ENCODE measurements at places on chromosomes 12 and 14.

- no peak for DNase-seq
Measured at GRCh38 chr12:128956755-128957154, 103.5 kb downstream of the GLT1D1 start.

GRCh38 chr12:1883513-1883912 lies 34.9 kb downstream of the CACNA2D4 start:
- no peak for DNase-seq

- no peak for DNase-seq
Measured at GRCh38 chr14:20866194-20866593, 25.0 kb upstream of the RNASE3 start.

GRCh38 chr12:92370828-92371227 lies 225.2 kb upstream of the BTG1 start:
- no peak for DNase-seq

GRCh38 chr12:30980955-30981662 lies 54.6 kb downstream of the TSPAN11 start:
- no peak for DNase-seq

- no peak for DNase-seq
Measured at GRCh38 chr12:55957106-55957859, 8.6 kb downstream of the PMEL start.

GRCh38 chr14:100031506-100032281 lies 33.5 kb upstream of the EVL start:
- DNase-seq, result no peak

DNA sequence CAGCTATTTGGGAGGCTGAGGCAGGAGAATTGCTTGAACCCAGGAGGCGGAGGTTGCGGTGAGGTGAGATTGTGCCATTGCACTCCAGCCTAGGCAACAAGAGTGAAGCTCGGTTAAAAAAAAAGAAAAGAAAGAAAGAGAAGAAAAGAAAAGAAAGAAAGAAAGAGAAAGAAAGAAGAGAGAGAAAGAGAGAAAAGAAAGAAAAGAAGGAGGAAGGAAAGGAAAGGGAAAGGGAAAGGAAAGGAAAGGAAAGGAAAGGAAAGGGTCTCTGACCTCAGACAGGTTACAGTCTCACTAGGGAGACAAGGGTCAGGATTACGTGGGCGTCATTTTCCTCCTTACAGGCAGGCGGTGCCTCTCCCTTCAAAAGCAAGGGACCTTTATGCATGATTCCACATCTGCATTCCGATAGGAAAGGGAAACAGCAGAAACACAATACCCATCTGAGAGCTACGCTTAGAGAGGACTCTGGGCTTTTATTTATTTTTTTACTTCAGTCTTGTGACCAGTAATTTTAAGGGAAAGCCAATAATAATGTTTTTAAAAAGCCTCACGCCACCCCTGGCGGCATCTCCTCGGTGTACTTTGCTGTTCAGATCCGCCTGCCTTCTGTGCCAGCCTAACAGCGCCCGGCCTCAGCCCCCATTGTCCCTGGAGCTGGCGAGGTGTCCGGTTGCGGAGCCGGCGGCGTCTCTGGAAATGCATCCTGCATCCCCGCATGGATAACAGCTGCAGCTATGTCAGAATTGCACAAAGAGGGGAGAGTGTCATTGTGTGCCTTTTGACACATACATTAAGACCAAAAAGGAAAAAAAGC lies 945 bp upstream of the HIP1R start:
- DNase-seq, result no peak

- DNase-seq, result no peak
Measured at GRCh38 chr14:76917158-76917596, 91.0 kb downstream of the LRRC74A start.

DNA sequence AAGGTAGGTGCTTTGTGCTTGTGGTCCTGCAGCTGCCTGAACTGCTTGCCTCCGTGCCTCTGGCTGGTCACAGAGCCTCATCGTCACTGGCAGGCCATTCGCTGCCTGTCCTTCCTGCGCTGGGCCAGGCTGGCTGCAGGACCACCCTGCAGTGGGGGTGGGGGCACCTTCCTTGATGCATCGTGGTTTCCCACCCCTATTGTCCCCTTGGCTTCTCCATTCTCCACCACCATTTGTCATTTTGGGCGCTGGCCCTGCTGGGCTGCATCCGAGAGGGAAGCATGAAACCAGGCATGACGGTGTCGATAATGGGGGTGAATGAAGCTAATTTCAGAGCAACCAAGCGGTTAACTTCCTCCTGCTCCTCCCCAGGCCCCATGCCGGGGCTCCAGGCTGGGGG lies 127.7 kb downstream of the NRXN3 start:
- DNase-seq, result no peak

DNA sequence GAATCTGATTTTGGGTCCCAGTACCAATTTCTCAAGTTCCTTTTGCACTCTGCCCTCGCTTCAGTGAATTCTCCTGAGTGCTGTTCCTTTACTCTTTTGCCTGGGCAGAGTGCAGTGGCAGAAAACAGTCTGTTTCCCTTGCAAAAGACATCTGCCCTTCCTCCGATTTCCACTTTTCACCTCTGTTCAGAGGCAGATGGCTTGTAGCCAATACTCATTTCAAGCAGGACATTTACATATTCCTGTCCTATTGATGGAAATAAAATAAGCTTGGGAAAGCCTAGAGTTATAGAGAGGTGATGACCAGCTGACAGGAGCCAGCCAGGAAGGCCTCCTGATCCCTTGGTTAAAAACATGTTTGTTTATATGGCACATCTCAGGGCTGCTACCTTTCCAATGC lies 111.0 kb downstream of the SLC8A3 start:
- DNase-seq, result no peak

- no peak for DNase-seq
Measured at GRCh38 chr14:95500201-95500681, 16.2 kb downstream of the SYNE3 start.

DNA sequence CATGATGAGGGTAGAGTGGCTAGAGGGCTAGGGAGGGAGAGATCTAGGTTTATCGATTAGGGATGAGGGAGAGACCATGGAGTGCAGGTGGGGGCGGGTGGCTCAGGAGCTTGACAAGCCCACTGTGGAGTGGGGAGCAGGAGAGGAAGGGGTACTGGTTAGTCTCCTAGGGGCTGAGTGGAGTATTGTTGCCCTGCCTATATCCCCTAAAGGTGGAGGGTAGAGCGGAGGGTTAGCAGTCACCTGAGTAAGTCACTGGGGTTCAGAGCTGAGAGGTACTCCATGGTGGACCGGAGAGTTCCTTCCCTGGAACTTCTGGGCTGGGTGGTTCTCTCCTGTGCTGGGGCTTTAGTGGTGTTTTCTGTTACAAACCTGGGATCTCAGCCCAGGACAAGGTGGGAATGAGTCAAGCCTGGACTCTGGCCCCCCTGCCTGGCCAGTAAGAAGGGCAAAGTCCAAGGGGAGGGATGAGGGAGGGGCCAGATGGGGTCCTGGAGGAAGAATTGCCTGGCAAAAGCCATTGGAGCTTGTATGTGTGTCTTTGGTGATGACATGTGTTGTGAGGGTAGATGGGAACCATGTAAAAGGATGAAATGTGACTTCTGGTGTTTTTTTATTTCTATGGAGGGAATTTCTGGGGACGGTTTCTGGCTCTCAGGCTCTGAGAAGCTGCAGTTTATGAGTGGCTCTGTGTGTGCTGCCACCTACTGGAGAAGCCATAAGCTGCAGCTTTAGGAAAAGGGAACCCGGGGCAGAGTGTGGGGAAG lies at the start of gene CIDEB:
Gene CIDEB (minus strand): TSS at position 403 of the 767 bp plus-strand sequence. CDS start 119 bp downstream, at position 284.
- DNase-seq, result peak; percentile 75

DNA sequence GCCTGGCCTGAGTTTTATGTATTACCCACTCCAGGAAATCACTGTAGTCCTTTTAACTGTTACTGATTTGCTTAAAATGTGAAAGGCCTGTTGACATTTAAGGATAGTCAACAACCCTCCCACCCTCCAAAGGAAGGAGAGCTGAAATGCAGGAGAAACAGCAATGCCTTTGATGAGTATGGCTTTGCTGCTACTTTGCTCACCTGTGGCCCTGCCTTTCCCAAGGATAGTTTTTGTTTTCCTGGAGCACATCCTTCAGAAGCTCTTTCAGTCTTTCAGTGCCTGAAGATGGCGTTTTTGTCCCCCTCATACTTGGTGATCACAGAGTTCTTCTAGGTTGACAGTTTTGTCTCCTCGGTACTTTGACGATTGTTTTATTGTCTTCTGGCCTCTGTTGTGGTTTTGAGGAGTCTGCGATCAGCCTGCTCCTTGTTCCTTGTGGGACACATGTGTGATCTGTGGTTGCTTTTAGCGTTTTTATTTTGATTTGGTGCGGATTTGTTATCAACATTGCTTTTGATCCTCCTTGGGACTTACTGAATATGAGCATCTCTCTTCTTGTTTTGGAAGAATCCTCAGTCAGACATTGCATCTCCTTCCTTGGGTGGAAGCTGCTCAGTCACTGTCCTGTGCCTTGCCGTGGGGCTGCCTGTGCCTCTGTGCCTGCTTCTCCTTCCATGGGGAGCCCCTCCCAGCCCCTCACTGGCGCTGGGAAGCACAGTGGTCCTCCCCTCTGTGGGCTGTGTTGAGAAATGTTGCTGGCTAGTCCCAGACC lies 17.2 kb downstream of the PACS2 start:
- no peak for DNase-seq

DNA sequence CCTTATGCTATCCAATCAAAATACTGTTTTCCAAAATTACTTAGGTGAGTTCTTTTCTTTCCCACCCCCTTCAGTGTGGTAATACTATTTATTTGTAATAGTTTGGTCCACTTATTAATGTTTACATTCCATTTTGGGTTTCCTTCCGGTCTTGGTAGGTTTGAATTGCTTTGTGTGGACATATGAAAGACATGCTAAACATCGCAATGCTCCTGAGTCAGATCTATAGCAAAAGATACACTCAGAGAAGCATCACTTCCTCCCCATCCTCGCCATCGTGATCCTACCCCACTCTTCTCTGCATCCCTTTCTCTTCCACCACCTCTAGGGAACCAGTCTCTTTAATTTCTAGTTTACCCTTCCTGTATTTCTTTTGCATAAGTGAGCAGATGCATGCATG lies 30.0 kb downstream of the TUNAR start:
- no peak for DNase-seq

GRCh38 chr14:68147303-68147702 lies 327.7 kb downstream of the RAD51B start:
- DNase-seq, result no peak

DNA sequence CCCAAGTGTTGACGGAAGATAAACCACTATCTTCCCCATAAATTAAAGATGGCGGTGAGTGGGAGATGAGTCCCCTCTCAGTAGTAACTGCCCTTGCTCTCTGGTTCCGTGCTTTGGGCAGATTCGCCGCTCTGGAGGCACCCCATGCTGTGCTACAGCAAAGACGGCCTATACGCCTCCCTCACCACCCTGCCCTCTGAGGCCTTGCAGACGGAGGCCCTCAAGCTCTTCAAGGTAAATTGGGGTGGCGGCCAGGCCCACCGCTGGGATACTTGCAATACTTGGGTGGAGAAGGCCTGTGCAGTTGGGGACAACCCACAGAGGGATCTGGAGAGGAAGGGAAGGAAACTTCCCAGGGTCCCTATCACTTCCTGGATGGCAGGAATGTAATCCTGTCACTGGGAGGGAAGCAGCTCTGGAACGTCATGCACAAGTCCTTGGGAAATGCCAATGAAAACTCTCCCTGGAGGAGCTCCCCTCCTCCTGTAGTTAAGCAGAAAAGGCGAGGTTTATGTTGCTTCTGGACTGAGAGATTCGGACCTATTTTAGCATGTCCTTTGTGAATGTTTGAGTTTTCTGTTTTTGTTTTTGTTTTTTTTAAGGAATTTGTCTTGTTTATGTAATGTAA lies 22.8 kb downstream of the PIGH start:
- no peak for DNase-seq

- no peak for DNase-seq
Measured at GRCh38 chr12:48061938-48062719, 43.8 kb downstream of the SENP1 start.

DNA sequence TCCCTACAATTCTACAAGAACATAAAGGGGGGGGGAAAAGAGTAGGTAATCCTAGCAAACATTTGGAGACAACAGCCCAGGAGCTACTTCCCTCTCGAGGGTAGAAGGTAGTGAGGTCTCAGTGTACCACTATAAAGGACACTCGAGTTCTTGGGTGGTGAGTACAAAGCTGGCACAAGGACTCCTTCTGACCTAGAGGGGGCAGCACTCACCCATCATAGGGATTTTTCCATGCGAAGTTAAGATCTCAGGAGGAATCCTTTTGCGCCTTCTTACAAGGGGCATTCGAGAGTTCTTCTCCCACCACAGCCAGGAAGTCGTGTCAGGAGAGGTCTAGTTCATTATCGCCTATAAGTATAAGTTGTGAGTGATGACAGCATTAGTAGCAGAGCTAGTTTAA lies 200.2 kb upstream of the RBM19 start:
- peak; percentile 1 for DNase-seq

GRCh38 chr12:57529831-57530230 lies 7.2 kb downstream of the MBD6 start:
- no peak for DNase-seq

- no peak for DNase-seq
Measured at GRCh38 chr12:54051874-54052437, 1.7 kb upstream of the HOXC4 start.

DNA sequence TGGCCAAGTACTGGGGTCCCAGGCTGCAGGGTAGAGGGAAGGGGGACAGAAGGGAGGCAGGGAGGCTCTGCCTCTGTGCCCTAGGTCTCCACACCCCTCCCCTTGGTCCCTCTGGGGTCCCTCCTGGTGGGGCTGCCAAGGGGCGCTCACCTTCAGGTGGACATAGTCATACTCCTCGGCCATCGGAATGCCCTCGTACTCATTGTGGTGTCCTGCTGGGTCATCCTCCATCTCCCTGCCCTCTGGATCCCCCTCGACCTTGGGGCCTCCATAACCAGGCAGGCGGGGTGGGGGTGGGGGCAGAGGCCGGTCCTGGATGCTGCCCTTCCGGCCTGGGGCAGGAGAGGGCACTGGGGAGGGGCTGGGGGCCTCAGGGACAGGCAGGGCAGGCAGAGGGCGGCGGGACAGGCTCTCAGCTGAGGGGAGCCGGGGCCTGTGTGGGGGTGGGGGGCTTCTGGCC lies 5.8 kb downstream of the EFS start:
- DNase-seq, result no peak

DNA sequence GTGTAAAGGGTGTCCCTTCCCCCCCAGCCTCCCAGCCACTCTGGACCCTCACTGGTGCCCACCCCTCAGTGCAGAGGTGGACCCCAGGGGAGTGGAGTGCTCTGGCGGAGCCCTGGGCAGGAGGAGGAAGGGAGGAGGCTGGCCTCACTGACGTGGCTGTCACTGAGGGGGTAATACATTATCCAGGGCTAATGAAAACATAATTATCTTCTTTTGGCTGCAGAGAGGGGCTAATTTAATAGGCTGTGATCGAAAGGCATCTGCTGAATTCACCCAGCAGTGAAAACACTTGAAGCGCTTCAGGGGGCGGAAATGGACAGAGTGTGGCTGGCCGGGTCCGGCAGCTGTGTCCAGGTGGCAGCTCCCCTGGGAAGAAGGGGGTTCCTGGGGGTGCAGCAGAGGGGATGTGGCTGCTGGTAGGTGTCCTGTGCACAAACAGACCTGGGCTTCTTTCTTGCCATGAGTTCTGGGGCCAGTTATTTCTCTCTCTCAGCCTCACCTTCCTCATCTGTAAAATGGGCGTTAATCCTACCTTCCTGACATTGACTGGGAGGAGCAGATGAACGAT lies 3.7 kb upstream of the NOS1 start:
- DNase-seq, result no peak

GRCh38 chr12:2582631-2583030 lies 212.1 kb upstream of the FKBP4 start:
- DNase-seq, result no peak
